Activated CD8-positive, alpha-beta T cell treated with anti-CD3 and anti-CD28 coated beads for 36 hours (primary cell): ENCODE measurements at places on chromosomes 12 and 14. TPM values are rescaled to one million over a fixed set of nuclear protein-coding genes. Genes with fewer than 3 reads are reported as not detected.
A peak's percentile ranks its signal among the peaks of the same experiment; 100 is the strongest.

DNA sequence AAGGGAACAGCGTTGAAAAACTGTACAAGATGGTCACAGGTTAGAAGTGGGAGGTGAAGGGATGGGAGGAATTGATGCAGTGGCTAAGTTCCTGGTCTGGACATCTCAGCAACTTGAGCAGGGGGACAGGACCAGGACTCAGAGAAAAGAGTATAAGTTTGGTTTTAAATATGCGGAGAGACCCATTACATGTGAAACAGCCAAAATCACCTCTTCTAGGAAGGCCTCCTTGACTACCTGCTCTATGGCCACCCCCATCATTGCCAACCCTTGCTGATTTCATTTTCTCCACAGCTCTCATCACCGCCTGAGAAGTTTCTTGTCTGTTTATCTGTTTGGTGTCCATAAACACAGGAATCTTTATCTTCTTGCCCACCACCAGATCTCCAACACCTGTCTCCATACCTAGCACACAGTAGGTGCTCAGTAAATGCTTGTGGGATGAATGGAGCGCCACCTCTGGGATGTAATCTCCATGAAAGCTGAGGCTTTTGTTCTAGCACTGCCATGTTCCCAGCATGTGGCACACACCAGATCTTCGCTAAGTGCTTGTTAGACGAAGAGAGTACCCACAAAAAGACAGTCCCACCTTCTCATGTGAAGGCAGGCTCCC is 11.2 kb upstream of the PHETA1 start:
- no peak for DNase-seq

- DNase-seq, result no peak
Measured at GRCh38 chr12:66290716-66291200, 11.5 kb upstream of the HELB start.

DNA sequence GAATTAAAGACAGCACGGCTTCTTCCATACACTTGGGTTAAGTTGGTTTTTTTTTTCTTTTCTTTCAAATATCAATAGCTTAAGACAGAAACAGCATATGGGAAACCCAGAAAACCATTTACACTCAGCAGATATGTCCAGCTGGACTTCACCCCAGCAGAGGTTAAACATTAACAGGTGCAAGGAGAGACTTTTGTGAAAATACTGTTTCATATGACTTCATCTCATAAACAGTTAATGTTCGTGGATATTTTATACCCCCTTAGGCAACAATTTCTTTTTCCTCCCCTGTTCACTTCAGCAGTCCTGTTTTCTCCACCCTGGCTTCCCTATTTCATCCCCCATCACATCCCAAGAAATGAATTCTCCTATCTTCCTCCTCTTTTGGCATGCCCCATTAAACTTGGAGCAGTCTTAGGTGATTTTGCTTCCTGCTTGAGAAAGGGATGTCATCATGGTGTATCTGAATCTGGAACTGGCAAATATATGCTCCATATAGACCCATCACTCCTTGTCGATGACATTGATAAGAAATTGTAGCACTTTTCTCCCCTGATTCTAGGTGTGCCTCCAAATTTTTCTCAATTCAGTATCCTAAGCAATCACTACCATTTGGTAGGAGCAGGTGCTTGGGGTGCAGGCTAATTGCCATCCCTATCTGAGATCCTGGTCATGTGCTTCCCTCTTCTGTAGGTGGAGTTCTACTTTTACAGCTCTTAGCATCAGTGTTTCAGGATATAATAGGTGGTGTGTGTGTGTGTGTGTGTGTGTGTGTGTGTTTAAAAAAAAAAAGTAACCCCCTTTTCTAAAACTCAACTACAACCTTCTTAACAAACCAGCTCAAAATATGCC is 67.9 kb downstream of the BMP4 start:
- no peak for DNase-seq

GRCh38 chr12:120666571-120667390 is 20.2 kb upstream of the MLEC start:
- DNase-seq, result no peak

The PPFIA2 gene
- not detected for total RNA-seq

DNA sequence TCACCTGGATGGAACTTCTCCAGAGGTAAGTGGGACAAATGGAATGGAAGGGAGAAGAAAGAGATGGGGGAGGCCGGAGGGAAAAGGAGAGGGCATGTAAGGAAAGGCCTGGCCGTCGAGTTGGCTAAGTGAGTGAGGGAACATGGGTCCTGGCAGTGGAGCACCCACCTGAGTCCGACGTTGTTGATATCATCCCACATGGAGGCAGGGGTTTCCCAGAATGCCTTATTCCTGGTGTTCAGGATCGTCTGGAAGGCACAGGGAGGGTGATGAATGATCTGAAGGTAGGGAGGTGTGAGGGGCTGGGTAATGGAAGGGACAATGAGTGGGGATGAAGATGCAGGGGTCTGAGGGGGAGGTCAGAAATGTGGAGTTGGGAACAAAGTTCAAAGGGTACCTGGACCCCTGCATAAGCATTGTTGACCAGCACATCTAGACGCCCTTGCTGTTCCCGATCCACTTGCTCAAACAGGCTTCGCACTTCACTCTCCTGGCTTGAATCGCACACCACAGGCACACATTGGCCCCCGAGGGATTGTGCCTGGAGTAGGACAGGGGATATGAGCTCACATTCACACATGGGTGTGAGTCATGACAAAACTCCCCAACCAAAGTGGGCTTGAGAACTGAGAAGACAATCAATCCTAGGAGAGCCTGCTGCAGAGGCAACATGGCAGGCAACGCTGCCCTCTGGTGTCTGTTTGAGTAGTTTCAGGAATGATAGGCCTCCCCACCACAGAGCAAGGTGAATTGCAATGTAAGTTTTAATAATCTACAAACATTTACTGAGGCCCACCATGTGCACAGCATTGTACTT is 3.0 kb downstream of the DHRS1 start:
- peak; percentile 90 for DNase-seq

DNA sequence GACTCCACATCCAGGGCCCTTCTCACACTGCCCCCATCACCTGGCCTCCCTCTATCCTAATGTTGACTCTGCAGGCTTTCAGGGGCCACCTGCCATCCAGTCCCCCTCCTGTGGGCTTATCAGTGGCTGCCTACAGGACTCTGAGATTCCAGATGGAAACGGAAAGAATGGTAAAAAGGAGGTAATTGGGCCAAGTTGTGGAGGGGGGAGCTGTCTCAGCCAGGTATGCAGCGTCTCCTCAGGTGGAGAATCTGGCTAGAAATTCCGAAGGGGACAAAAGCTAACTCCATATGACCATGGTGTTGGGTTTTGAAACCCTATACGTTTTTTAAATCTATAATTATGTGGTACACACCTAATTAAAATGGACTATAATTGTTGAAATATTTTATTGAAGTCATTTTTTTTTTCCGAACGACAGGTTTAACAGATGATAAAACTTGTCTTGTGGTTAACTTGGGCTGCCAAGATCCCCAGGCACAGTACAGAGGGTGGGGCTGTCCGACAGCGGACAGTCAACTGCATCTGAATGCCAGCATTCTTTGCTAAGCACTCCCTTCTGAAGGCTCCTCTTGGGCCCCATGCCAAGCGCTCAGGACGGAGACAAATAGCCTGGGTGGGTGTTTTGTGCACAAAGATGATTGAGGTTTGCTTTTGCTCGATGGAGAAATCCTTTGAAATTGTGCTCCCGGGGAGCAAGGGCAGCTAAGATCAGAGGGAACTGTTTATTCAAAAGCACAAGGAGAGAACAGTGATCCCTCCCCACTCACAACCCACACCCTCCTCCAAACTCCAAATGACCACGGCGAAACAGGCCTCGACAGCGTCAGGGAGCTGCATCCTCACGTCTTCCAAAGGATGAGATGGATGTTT is 365.6 kb downstream of the BCL11B start:
- DNase-seq, result no peak

- DNase-seq, result no peak
Measured at GRCh38 chr12:120072472-120073249, 43.9 kb downstream of the RAB35 start.

DNA sequence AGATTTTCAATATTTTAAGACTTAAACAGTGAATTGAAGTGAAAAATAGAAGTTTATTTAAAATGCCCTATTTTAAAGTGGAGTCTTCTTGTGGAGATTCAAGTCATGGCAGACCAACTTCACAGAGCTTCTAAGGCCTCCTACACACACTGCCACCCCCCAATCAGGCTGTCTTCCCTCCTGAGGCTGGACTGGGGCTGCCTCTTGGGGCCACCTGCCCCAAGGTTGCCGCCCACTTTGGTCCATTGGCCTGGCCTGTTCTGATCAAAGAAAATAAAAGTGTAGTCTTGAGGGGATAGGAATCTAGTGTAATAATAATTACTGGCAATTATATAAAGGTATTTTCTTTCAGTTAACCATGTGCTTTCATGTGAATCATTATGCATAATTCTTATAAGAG is 1.3 kb downstream of the GOLT1B start:
- DNase-seq, result no peak

The TSPAN11 gene
- not detected for total RNA-seq
